Activated T-helper 1 cell treated with anti-CD3 and anti-CD28 coated beads, Interleukin-2, amount 50 U/mL, for 16 hours (primary cell): ENCODE measurements at places on chromosomes 16 and 17.

GRCh38 chr16:87323727-87324410 is 6.7 kb upstream of the C16orf95 start:
- no peak for DNase-seq

DNA sequence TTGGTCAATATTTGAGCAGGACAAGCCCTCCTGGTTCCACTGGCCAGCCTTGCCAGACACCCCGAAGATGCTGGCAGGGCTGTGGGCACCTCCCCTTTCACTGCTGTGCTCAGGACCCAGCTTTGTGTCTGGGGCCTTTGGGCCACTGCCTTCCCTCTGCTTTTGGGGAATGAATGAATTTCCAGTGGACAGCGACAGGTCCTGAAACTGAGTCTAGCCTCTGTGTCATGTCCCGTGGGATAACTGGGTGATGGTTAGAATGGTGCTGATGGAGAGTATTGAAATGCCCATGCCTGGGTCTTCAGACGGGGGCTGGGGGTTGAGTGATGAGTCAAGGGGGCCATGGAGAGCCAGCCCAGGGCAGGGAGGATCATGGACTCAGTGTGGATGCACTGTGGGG is 135.8 kb downstream of the FOXL1 start:
- DNase-seq: no peak

DNA sequence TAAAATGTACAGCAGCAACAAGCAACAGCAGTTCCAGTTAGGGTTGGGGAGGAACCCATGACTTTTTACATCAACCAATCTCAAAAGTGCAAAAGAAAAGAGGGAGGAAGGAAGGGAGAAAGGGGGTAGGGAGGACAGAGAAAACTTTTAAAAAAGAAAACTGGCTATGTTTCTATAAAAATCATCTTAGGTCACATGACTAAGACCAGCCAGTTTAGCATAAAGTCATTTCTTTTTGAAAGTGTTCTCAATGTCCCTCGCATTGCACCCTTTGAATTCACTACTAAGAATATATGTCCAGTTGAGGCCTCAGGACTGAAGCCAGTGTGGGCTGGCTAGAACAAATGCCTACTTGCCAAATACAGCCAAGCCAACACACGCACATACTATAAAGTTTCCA is 28.9 kb downstream of the DCUN1D3 start:
- DNase-seq: no peak

DNA sequence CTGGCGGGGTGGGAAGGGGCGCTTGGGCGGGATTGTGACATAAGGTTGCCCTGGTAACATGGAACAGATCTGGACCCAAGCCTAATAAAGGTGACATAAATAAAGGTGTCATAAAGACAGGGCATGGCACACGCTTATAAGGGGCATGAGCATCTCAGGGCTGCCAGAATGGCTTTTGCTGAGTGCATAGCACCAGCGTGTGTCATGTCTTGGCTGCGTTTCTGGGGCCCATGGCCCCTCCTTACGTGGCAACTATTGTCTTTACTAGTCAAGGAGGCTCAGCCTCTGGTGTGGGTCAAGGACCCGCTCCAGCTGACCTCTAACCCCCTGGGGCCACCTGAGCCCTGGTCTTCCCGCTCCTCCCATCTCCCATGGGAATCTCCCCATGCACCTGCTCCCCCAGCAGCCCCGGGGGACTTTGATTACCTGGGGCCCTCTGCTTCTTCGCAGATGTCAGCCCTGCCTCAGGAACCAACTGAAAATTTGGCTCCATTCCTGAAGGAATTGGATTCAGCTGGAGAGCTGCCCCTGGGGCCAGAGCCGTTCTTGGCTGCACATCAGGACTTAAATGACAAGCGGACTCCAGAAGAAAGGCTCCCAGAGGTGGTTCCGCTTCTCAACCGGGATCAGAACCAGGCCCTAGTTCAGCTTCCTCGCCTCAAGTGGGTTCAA is 13.9 kb downstream of the LRRC37B start:
- DNase-seq: no peak

DNA sequence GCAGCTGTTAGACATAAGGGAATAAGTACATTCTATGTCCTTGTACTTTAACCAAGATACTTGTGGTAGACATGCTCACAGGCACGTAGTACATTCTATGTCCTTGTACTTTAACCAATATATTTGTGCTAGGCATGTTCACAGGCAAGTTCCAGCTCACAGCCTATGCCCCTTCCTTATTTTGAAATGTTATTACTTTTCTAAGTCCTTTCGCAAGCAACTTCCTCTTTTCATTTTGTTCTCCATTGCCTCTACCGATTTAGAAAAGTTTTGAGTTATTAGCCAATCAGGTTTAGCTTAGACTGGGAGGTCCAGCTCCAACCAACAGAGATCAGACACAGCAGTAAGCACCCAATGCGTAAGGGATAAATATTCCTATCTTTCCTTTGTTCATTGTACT is 60.1 kb upstream of the NUDT7 start:
- no peak for DNase-seq

DNA sequence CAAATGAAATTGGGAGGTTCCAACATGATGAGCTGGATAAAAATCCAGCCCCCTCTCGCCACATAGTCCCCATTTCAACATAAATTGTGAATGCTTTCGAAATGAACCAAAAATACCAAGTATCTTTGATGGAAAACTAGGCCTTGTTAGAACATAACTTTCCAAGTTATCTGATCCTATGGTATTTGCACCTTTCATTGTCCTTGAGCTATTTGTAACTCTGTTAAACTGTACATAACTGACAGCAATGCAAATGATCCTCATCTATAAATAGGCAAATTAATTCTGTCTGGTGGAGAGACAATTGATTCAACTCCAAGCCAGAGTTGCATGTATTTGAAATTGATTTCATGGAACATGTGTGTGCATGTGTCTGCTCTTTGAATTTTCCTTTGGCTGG is 18.2 kb downstream of the CMTM4 start:
- no peak for DNase-seq

- no peak for DNase-seq
Observed at GRCh38 chr17:57408071-57408811, 151.9 kb downstream of the MSI2 start.

- DNase-seq: no peak
Observed at GRCh38 chr17:45363498-45363897, 46.7 kb upstream of the MAP3K14 start.

GRCh38 chr17:51270636-51271035 is 10.3 kb downstream of the UTP18 start:
- no peak for DNase-seq

DNA sequence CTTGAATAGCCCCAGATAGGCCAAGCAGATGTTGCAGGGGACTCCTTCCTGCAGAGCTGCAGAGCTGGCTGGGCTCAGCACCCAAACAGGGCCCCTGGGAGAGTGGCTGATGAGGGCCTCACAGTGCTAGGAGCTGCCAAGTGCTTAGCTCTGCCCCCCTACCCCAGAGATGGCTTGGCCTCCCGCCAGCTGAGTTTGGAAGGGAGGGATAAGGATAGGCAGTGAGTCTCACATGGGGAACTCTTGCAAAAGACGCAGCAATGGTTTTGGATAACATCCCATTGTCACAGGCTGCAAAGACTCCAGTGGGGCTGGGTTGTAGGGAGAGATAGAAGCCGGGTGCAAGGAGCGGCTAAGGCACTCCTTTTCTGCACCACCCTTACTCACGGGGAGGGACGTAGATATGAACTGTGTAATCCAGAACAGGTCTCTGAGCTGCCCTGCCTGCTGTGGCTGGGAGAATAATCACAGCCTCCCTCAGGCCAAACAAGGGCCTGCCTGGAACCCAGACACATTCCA is 52.9 kb upstream of the MAF start:
- no peak for DNase-seq
